ENCODE measurements at places on chromosomes 7 and 10.

GRCh38 chr10:3511483-3511882, 273.5 kb downstream of the KLF6 start:
- no peak for DNase-seq

DNA sequence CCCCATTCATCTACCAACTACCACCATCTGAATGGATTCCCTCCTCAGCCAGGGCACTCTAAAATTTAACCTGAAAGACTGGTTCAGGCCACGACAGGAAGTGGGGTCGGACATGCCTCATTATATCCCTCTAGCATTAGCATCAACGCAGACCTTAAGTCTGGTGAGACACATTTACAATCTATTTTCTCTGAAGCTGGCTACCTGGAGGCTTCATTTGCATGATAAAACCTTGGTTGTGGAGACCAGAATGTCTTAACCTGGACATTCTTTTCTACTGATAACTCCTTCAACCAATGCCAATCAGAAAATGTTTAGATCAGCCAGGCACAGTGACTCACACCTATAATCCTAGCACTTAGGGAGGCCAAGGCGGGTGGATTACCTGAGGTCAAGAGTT, 42.3 kb downstream of the SVOPL start:
- no peak for DNase-seq

DNA sequence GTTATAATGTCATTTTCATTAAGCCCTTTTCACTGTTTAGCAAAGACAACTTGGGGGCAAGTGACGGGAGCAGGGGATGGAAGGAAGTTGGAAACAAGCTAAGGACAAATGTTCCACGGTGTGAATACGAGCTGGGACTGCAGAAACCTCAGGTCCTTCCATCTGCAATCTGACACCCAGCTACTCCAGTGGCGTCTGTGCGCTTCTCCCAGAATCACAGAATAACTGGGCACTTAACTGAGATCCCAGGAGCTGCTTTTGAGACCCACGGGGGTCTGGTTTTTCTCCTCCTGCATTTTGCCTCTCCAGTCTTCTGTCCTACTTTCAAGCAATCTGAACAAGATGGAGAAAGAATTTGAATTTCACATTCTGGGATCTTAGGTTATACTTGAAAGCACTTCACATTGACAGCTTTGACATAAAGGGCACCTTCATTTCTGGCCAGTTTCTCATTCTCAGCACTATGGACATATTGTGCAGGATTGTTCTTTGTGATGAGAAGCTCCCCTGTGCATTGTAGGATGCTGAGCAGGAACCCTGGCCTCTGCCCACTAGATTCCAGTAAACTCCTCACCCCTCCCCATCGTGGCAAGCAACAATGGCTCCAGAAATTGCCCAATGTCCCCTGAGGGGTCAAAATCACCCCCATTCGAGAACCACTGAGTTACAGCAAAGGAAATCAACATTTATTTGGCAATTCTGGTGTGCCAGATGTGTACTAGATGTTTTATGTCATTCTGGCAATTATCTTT, 194.1 kb downstream of the CACNB2 start:
- no peak for DNase-seq

DNA sequence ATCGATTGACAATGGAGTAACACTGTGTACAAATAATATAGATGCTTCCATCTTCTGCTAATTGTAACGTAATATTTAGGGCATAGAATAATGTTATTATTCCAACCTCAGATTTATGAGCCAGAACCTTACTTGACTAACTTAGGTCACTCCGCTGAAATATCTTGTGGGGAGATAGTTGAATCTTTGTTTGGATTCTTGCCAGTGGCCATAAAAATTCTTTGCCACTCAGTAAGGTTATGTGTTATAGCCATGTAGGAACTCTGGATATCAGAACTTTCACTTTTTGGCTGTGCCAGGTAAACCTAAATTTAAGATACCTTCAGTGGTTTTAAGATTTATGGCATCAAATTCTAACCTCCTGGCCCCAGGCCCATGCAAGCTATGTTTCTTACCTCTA, 197.6 kb downstream of the WDR11 start:
- DNase-seq, result no peak

GRCh38 chr7:26955516-26955915, 91.1 kb upstream of the SKAP2 start:
- no peak for DNase-seq

DNA sequence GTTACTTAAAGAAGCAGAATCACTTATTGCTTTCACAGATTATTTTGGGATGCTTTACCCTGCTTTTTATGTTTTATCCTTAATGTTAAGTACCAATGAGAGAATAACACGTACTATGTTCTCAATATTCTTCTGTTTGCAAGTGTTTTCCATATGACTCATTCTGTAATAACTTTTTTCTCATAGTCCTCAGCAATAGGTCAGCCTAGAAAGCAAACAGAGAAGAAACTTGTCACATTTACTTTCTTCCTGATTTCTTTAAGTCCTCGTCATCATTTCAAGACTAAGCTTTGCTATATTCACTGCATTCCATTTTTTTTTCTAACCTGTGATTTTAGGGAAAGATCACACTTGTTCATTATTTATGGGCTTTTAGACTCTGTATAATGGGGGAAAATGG, 6.8 kb upstream of the AGR2 start:
- DNase-seq, result no peak

DNA sequence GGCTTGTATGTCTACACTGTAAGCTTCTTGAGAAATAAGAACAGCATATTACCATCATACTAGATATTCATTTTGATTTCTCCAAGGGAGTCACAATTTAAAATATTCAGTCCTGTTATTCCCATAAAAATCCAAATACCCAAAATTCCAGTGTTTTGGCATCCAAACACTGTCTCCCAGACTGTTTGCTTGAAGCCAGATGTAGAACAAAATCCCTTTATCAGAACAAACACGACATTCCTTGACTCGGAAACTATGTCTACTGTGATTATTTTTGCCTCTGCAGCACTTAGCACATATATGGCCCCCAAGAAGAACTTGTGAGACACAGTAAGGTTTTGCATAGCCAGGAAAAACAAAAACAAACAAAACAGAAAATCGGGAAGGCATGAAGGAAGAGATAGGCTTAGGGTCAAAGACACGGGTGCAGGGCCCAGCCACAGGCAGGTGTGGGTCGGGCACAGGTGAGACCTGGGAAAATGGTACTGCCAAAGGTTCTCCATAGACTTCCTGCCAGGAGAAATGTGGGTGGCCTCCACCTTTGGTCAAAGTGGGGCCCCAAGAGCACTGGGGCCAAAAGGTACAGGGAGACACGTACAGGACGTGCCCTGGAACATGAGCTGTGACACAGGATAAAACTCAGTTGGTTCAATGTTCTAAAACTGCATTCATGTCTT, 36.5 kb downstream of the CPXM2 start:
- no peak for DNase-seq

- no peak for DNase-seq
These were observed 2.3 kb downstream of the STX1A start for GRCh38 chr7:73717025-73717807.

GRCh38 chr10:70321897-70322890, 38.4 kb upstream of the NPFFR1 start:
- DNase-seq, result no peak

DNA sequence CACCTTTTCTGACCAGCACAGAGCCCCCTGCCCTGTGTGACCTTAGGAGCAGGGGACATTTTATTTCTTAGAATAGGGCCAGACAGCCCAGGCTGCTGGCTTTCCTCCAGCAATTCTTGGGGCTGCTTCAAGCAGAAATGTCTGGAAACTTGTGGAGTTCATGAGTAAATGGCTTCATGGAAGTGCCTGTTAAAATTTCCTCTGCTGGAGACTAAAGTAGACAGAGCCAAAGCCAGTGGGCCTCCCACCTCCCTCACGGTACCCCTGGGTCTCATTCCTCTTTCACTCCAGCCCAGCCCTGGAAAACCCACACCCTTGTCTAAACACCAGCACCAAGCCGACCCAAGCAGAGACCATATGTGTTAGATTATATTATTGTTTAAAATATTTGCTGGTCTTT, 505.5 kb upstream of the ZMIZ1 start:
- DNase-seq, result no peak

- no peak for DNase-seq
These were observed 119.4 kb upstream of the STK17A start for GRCh38 chr7:43463401-43463980.

DNA sequence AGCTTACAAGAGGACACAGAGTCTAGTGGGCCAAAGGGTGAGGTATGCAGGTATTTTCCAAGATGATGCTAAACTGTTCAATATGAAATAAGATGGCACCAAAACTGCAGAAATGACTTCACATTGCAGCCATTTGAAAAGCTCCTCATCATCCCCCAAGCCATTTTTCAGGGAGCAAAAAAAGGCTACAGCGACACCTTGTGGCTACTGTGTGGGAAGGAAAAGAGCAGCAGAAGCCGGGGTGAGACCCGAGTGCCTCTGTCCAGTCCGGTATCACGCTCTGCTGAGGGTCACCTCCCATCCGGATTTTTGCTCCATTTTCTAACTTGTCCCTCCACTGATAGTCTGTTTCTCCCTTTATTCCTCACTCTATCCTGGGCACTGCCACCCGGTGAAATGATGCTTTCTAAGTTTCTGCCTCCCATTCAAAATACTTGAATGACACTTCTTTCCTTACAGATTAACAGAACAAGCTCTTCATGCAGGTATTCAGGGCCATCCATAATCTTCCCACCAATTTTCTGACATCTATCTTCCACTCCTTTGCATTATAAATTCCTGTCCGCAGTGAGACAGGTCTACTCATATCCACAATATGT, 220.2 kb downstream of the DGKI start:
- peak; percentile 60 for DNase-seq

GRCh38 chr7:30995536-30995935, 31.8 kb downstream of the GHRHR start:
- DNase-seq, result no peak

DNA sequence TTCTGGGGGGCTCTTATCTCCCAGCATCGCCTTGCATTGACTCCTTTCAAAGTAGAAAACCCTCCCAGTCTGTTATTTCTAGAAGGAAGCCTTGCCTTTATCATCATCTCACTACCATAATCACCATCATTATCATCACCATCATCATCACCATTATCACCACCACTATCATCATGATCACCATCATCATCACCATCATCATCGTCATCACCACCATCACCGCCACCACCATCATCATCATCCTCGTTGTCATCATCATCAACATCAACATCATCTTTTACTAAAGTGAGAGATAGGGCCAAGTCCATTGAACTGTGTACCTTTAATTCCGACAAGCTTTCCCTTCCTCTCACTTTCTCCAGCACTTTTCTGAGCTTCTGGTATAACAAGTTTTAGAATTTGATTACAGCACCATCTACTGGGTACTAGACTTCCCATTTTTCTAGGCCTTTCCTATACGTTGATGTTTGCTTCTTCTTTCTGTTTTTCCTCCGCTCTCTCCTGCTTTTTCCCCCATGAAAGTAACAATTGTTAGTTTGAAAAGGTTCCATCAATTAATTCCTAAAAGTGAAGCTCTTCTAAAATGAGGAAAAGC, 226.4 kb downstream of the BUB3 start:
- no peak for DNase-seq

DNA sequence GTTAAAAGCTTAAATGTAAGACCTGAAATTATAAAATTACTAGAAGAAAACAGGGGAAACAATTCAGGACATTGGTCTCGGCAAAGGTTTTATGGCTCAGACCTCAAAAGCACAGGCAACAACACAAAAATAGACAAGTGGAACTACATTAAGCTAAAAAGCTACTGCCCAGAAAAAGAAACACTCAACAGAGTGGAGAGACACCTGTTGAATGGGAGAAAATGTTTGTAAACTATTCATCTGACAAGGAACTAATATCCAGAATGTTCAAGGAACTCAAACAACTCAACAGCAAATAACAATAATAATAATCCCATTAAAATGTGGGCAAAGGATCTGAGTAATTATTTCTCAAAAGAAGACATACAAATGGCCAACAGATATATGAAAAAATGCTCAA, 170.4 kb downstream of the FRMD4A start:
- DNase-seq, result no peak

- DNase-seq, result no peak
These were observed 144.6 kb downstream of the ST7 start for GRCh38 chr7:117097860-117098259.

DNA sequence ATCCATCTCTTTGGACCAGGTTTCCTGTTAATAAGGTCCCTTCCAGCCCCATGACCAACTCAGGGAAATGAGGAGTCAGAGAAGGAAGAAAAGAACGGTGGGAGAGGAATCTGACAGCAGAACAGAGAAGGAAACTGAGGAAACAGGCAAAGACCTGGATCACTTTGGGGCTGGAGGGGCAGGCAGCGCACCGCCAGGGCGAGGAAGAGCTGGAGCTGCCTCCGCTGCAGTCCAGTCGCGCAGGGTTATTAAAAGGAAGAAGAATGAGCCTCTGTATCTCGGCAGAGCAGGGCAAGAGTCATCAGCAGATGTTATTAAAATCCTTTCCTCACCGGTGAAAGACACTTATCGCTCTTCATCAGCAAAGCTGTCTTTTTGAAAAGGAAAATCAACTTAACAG, 37.7 kb upstream of the R3HCC1L start:
- DNase-seq, result no peak

GRCh38 chr7:24572997-24573553, at the start of gene PALS2:
PALS2 (plus strand) TSS chr7:24573452; CDS start chr7:24623668, 50,216 bp downstream.
- DNase-seq, result peak; percentile 94

DNA sequence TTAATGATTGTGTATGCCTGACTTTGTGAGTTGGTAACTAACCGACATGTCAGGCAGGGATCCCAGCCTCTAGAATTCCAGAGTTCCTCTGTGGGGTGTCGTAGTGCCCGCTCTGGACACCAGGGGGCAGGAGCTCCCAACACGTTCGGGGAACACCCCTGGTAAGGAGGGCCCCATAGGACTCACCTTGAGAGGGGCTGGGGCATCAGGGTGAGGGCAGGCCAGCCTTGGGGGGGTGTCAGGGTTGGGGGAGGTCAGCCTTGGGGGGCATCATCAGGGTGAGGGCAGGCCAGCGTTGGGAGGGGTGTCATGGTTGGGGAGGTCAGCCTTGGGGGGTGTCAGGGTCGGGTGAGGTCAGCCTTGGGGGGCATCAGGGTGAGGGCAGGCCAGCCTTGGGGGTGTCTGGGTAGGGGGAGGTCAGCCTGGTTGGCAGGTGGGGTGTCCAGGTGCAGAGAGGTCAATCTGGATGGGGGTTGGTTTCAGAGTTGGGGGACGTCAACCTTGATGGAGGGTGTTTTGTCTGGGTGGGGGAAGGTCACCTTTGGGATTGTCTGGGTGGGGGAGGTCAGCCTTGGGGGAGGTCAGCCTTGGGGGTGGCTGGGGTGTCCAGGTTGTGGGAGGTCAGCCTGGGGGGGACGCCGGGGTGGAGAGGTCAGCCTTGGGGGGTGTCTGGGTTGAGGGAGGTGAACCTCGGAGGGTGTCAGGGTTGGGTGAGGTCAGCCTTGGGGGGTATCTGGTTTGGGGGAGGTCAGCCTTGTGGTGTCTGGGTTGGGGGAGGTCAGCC, 45.6 kb upstream of the SUN1 start:
- DNase-seq, result peak; percentile 92

GRCh38 chr10:96118604-96119450, 11.3 kb upstream of the ZNF518A start:
- DNase-seq, result no peak

GRCh38 chr7:144474363-144474762, 70.9 kb upstream of the NOBOX start:
- DNase-seq, result no peak

DNA sequence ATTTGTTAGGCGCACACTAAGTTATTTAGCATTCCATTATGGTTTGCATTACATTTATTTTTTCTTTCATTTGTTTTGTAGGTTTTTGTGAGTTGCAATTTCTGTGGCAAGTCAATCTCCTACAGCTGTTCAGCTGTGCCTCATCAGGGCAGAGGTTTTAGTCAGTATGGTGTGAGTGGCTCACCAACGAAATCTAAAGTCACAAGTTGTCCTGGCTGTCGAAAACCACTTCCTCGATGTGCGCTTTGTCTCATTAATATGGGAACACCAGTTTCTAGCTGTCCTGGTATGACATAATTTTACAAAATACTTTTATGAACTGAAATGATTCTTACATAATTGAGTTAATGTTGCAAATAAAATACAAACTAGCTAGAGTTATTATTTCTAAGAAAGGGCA, 29.5 kb downstream of the MIOS start:
- no peak for DNase-seq
